HFFc6 (cell line): ENCODE measurements at places on chromosomes 5 and 9.

DNA sequence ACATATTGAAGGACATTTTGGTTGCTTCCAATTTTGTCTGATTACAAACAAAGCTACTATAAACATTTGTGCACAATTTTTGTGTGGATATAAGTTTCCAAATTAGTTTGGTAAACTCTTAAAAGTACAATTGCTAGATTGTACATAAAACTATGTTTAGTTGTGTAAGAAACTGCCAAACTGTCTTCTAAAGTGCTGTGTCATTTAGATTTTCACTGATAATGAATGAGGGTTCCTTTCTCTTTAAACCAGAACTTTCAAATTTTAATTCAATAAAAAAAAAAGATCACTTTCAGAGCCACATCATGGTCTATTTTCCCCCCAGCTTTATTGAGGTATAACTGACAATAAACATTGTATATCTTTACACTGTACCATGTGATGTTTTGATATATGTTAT, 74.0 kb upstream of the TRPC7 start:
- no peak for DNase-seq

DNA sequence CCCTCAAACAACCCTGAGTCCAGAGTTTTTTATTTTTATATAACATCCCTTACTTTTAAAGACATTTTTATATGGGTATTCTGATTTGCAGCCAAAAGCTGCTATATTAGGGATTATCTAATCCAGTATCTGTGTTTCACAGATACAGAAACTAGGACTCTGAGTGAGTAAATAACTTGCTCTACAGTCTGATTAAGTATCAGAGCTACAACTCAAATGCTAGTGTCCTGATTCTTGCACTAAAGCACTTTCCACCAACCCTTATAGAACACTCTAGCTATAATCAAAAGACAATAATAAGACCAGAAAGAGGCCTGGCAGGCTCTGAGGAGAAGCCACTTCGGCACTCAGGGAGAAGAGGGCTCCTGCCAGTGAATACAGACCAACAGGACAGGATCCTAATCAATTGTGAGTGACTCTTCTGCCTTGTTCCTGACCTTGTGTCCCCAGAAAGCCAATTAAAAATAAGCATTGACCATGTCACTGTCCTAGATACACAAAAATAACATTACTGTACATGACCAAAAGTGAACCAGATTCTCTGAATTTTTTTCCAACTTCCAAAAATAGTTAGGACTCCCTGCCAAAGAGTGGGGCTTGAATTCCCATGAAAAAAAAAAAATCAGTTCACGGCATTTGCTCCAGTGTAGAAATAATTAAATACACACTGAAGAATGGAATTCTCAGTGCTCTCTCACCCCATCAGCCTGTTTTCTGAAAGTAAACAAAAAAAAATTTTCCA, 63.6 kb upstream of the MAP3K1 start:
- peak; percentile 1 for DNase-seq

DNA sequence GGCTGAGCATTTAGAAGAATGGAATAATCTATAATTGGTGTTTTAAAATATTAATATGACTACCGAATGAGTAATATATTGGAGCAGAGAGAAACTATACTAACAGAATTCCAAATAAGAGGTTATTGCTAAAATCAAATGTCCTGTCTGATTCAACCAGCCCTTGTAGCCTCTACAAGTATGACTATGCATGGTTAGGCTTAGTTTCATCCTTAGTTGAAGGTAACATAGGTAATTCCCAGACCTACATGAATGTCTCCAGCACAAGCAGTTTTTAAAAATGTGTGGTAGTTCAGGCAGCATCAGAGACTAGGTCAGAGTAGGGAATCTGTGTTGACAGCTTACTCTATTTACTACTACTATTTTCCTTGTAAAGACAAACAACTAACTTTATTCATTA, 51.7 kb upstream of the SLC27A6 start:
- no peak for DNase-seq

GRCh38 chr5:264338-264737, 7.1 kb upstream of the PDCD6 start:
- DNase-seq, result no peak

DNA sequence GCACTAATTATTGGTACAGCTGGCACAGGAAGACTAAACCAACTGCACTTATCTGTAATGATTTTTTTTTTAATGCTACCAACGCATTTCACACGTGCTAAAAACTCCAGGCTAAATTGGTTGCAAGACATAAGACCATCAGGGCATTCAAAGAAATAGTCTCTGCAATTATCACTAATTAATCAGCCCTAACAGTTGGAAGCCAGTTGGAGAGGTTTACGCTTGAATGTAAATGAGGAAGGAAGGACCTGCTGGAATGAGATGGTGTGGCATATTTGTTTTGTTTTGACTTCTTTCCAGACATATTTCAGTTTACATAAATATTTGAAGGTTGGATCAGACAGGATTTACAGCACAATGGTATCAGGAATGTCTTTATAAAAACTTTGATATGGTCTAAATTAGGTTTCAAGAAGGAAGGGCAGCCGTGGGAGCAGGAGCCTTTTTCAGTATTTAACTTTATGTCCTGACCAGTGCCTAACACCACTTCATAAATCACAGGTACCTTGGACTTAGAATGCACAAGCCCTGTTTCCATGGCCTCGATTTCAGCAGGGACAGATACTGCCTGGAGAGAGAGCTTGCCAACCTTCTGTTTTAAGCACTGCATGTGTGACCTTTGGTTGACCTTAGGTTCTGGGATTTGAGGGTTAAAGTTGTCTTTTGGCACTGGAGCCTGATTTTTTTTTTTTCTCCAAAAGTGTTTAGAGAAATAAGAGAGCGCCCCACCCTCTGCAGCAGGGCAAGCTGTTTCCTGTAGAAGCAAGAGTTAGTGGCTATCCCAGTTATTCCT, 199.8 kb upstream of the MAP3K1 start:
- DNase-seq, result no peak

DNA sequence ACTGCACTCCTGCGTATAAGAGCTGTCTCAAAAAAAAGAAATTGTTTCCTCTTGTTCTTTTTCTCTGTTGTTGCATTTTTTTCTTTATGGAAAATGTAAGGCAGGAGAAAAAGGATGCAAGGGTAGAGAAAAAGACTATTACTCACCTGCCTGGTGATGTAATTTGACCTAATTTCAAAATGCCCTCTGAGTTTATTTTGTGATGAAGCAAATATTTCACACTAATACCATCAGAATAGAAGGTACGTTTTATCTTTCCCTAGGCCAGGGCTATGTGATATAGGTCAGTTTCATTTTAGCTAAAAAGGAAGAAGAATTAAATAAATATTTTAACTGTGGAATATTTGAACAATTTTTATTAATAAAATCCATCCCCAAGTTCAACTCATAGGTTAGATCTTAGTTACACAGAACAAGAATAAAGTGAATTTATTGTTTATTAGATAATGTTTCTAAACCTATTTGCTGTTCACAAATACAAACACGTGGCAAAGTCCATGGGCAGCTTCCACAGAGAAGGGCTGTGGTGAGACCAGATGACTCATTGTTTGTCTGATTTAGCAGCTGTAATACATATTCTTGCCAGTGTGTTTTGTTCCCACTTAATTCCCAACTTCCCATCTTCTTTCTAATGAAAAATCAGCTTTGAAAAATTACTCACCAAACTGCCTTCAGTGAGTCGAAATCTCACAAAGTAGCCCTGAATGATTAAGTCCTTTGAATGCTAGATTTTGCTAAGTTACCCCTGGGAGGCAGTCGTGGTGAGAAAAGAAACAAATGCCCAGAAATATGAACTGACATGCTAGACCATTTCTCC, 52.8 kb upstream of the CCDC112 start:
- peak; percentile 84 for DNase-seq

DNA sequence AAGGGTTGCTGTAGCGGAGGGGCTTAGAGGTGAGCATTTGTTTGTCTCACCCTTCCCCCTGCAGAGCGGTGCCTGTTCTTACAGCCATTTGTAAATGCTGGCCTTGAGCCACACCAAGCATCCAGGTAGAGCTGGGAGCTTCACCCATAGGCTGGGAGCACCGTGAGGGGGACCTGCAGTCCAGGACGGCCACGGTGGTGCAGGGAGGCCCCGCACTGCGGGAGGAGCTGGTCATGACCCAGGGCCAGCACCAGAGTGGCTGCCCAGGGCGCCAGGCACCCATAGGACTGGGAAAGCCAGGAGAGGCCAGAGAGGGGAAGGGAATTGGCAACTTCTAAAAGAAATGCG, 197.3 kb upstream of the ADAMTS16 start:
- DNase-seq, result no peak

- DNase-seq, result no peak
Observed at GRCh38 chr9:92402360-92402759, 2.0 kb downstream of the OGN start.

- no peak for DNase-seq
Observed at GRCh38 chr5:136985785-136986475, 513.2 kb downstream of the SPOCK1 start.

DNA sequence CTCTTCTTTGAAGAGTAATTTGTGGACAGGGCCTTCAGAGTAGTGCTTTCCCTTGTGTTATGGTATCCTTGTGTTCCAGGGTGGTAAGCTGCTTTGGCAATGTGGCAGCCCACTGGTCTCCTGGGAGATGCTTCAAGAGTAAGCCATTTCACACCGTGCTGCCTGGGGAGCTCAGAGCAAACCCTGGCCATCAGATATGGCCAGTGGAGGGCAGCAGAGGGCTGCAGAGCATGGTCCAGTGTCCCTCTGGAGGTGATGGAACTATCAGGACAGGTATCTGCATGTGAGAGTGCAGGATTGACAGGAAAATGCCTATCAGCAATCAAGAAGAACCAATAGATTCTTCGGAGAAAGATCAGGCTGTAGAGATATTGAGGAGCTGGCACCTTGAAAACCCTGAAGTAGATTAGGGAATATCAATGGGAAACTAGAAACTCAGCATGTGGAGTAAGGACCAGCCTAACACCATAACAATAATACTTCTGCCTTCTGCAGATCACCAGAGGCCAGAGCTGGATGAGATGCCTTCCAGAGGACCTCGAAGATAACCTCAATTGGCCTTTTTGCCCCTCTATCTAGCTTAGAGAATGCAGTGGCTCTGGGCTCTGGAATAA, 90.8 kb downstream of the PLPPR1 start:
- no peak for DNase-seq

DNA sequence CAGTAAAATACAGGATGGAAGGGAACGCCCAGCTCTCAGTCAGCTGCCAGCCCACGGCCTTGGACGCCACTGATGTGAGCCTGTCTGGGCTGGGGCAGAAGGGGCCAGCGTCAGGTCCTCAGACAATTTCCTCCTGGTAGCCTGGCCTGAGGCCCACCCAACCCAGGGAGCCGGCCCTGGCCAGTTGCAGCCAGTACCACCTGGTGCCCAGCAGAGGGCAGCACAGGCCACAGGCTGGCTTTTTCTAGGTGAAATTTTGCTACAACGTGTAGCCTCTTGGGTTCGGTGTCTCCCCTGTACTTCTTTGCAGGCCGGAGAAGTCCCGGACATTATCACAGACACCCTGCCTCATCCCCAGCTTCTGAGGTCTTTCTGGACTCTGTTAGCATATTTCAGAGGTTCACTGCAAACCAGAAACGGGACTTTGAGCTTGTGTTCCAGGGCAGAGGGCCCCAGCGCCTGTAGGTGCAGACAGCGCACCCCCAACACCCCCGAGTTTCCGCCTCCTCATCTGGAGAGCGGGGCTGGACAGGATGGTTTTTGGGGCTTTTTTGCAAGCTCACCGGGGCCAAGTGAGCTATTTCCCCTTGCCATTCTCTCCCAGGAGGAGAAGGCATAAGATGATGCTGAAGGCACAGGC, 45.9 kb upstream of the KCNMB1 start:
- peak; percentile 15 for DNase-seq

- DNase-seq, result no peak
Observed at GRCh38 chr5:158056130-158056825, 197.3 kb upstream of the CLINT1 start.

DNA sequence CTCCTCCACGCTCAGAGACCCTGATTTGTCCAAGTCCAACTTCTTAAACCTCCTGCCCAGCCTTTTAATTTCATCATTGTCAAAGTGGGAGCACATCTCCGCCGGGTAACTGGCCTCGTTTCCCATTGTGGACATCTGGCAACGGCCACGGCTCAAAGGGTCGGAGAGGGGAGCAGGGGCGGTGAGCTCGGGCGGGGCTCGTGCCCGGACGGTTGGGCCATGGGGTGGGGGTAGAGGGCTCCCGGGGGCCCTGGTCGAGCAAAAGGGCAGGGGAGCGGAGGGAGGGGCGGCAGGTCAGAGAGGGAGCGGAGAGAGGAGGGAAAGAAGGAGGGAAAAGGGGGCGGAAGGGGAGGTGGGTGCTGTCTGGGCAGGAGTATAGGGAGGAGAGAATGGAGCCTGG, at the start of gene PPP3R2:
TSS of gene PPP3R2 (minus strand) at position 174 of the 400 bp plus-strand sequence. CDS start at position 126, 48 bp downstream.
- no peak for DNase-seq

DNA sequence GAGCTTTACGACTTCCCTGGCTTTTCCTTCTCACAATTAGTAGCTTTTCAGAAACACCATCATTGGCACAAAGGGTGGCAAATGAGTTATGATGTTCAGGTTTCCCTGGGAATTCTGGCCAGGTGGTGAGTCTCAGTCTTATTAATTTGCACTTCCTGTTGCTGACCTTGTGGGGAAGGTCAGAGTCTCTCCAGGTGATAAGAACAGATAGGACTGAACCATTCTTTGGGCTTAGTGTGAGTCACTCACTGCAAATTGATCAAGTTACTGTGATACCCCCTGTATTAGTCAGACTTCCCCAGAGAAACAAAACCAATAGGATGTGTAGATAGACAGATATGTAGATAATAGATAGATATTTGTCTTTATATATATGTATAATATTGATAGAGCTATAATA, 53.8 kb upstream of the RANBP3L start:
- DNase-seq, result no peak

DNA sequence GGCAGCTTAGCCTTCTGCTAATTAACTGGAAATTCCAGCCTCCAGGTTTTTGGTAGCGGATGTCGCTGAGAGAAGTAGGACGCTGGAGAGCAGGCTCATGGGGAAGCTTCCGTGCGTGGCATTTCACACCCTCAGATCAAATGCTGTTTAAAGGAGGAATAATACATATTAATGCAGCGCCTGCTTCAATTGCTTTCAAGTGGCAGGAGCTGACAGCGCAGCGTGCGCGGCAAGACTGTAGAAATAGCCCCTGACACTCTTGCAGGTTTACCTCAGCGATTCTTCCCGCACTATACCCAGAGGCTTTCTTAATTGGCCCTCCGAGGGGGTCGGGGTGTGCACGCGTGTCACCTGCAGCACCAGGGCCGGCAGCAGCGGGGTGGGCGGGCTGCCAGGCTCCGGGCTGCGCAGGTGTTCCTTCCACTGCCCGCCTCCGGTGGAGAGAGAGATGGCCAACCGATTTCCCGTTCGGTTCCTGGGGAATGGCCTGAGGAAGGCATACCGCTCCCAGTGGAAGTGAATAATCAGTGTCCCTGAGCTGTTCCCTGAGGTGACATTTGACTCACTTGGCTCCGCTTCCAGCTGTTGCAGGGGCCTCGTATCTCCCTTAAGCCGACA, 427.9 kb downstream of the KCTD16 start:
- no peak for DNase-seq

GRCh38 chr5:72337159-72337558, 17.0 kb downstream of the PTCD2 start:
- no peak for DNase-seq

DNA sequence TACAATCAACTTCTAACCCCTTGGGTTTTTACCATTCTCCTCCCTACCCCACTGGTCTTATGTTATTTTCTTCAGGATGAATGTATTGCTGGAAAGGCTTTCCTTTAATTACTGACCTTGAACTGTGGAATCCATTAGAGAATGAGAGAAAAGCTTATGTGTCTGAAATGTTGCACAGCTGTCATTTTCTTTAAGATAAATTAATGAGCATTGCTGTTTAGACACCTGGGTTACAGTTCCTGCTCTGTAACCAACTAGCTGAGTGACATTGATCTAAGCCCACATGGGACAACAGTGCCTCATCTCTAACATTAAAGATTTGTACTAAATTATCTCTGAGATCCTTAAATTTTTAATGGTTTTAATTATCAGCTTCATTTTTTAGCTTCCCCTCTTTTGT, 507.0 kb downstream of the TAF11L14 start:
- no peak for DNase-seq

- no peak for DNase-seq
Observed at GRCh38 chr9:16202221-16202620, 649.4 kb downstream of the CCDC171 start.
